ENCODE measurements at places on chromosomes 7 and 10.

- no peak for DNase-seq
Measured at GRCh38 chr7:81903115-81903514, 133.3 kb upstream of the HGF start.

DNA sequence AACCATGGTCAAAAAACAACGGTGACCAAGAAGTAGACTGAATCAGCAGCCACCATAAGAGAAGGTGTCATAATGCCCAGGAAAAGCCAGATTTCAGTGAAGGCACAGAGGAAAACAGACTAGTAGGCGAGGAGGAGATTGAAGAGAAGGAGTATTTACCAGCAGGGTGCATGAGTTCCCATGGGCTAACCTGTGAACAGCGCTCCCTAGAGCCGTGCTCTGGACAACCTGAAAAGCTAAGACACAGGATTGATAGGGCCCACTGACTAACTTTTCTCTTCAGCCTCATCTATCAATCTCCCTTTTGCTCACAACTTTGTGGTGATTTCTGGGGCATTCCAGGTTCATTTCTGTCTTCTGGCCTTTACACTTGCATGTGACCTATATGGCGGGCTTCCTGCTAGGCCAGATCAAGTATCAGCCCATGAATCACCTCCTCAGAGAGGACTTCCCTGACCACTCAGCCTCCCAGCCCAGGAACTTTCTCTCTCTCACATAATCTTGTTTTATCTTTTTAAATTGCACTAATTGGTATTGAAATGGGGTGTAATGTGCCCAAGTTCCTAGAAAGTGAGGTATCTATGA lies 12.8 kb downstream of the ANKRD22 start:
- no peak for DNase-seq

GRCh38 chr7:964401-965231 lies 10.1 kb upstream of the ADAP1 start:
- no peak for DNase-seq

DNA sequence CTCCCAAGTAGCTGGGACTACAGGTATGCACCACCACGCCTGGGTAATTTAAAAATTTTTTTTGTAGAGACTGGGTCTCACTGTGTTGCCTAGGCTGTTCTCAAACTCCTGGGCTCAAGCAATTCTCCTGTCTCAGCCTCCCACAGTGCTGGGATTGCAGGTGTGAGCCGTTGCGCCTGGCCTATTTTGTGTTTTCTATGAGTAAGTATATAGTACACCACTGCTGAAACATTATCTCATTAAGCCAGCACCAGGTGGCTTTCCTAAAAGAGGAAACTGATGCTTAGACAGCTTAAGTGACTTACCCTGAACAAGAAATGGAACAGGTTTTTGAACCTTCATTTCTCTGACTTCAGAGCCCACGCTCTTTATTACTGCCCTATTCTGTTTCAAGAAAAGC lies 7.8 kb upstream of the PTPN12 start:
- no peak for DNase-seq

DNA sequence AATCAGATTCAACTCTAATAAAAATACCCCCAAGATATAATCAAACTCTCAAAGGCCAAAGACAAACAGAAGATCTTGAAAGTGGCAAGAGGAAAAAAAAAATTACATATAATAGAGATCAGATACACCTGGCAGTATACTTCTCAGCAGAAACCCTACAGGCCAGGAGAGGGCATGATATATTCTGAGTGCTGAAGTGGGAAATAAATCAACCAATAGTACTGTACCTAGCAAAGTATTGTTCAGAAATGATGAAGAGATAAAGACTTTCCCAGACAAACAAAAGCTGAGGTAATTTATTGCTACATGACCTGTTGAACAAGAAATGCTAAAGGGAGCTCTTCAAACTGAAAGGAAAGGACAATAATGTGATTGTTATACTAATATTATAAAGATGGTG lies 291.9 kb downstream of the SH2D4B start:
- no peak for DNase-seq

- DNase-seq, result no peak
Measured at GRCh38 chr7:75872073-75872782, 6.6 kb upstream of the RHBDD2 start.

- DNase-seq, result no peak
Measured at GRCh38 chr7:50665403-50666123, 100.4 kb upstream of the DDC start.

GRCh38 chr10:59631237-59631636 lies 78.4 kb downstream of the SLC16A9 start:
- DNase-seq, result no peak

DNA sequence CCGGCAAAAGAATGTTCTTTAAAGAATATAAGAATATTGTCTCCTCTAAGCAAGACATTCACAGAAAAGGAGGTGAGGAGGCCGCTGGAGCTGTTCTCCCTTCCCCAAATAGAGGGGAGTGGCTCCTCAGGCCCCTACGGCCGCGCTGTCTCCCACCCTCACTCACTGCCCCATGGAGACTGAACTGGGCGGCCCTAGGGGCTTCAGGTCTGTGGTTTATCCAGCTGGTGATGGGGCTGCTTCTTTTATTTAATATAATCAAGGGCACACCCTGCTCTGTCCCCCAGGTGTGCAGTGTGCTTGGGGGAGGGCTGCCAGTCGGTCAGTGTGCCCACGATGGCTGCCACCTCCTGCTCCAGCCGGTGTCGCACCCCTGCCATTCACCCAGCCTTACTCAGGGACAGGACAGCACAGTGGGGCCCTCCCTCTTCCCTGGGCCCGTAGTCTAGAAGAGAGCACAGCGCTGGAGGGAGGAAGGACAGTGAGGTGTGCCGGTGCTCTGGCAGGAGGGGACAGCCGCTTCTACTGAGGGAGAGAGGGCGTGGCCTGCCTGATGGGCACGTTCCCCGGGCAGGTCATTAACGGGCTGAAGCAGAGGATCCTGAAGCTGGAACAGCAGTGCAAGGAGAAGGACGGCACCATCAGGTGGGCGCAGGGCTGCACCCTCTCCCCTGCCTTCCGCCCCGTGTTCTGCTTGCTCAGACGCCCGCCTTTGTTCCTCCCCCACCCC lies 23.4 kb downstream of the IQCE start:
- DNase-seq, result no peak

DNA sequence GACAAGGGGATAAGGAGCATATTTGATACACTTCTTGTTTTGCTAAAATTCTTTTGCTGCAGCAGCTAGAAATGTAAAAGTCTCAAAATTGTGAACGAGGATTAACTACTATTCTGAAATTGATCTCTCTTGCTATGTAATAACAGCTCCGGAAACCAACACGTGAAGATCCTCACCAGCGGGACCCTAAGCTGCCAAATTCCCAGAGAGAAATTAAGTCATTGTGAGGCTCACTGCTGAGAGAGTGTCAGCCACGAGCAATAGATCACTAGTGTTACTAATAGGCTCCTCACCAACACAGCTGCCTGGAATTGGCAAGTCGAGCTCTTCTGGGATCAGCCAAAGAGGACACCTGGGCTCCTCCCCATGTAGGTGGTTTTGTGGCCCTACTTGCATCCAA lies 5.6 kb upstream of the VWA2 start:
- no peak for DNase-seq

DNA sequence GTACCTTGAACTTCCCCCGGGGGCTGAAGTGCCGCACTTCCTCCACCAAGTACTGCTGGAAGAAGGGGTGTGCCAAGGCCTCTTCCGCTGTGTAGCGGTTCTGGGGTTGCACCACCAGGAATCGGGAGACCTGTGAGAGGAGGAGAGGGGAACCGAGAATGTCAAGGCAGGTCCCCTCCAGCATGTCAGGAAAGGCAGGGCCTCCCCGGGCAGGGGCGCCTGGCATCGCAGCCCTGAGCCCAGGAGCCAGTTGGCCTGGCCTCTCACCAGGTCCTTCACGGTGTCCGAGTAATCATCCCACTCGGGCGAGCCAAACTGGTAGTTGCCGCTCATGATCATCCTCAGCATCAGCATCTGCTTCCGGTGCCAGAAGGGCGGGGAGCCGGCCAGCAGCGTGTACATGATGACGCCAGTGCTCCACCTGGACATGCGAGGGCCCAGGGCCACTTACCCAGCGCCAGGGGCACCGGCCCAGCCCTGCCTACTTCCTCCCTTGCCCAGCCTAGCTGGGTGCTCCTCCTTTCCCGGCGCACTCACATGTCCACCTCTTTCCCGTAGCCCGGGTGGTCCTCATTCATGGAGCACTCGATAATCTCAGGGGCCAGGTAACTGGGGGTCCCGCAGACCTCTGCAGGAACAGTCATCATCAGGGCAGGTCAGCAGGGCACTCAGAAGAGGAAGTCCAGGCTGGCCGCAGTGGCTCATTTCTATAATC lies 11.0 kb downstream of the PHKG1 start:
- no peak for DNase-seq

Measured in hematopoietic multipotent progenitor cell treated with erythropoietin and hydrocortisone succinate and interleukin-3 and kit ligand, for 17 days (in vitro differentiated cells).